ENCODE measurements at places on chromosomes 7 and 10. TPM values are rescaled to one million over a fixed set of nuclear protein-coding genes. Genes with fewer than 3 reads are reported as not detected.

MKRN1 gene
- total RNA-seq = 103 TPM

SH2D4B gene
- not detected for total RNA-seq

CHST15 gene
- 55.3 TPM for total RNA-seq

OPALIN gene
- not detected for total RNA-seq

HILPDA gene
- total RNA-seq = 8.3 TPM

CLRN3 gene
- total RNA-seq = 215 TPM

LRRD1 gene
- total RNA-seq = not detected

PAX4 gene
- not detected for total RNA-seq

GFRA1 gene
- 1.8 TPM for total RNA-seq

UFSP1 gene
- total RNA-seq = 7.0 TPM

ERVW-1 gene
- not detected for total RNA-seq

DLX6 gene
- total RNA-seq = not detected

MARCHF5 gene
- total RNA-seq = 22.1 TPM

NPTX2 gene
- 0.94 TPM for total RNA-seq

HOXA6 gene
- total RNA-seq = 18.7 TPM

ASB10 gene
- not detected for total RNA-seq

IFIT2 gene
- total RNA-seq = 5.2 TPM

MMP21 gene
- total RNA-seq = not detected

NPC1L1 gene
- total RNA-seq = not detected

TMEM130 gene
- total RNA-seq = 1.6 TPM

TMEM213 gene
- not detected for total RNA-seq

SLC26A4 gene
- total RNA-seq = 0.27 TPM

XRCC2 gene
- 10.7 TPM for total RNA-seq

OLAH gene
- total RNA-seq = not detected

HMX2 gene
- 1.0 TPM for total RNA-seq

WAPL gene
- 49.5 TPM for total RNA-seq

SFTPD gene
- total RNA-seq = not detected

LRRC61 gene
- total RNA-seq = 19.8 TPM

SLC39A12 gene
- total RNA-seq = not detected

CPA5 gene
- not detected for total RNA-seq

SYNPO2L gene
- total RNA-seq = not detected

PRKCQ gene
- 5.0 TPM for total RNA-seq

CDC14C gene
- not detected for total RNA-seq

C10orf62 gene
- not detected for total RNA-seq

CCZ1 gene
- 61.3 TPM for total RNA-seq

BEND7 gene
- total RNA-seq = 99.2 TPM

FXYD4 gene
- total RNA-seq = not detected

ASNS gene
- total RNA-seq = 11.7 TPM

NKX1-2 gene
- not detected for total RNA-seq

VCL gene
- total RNA-seq = 103 TPM

EVX1 gene
- not detected for total RNA-seq

MMRN2 gene
- 16.5 TPM for total RNA-seq
